Activated CD4-positive, alpha-beta T cell treated with anti-CD3 and anti-CD28 coated beads, Interleukin-2, amount 50 U/mL, for 48 hours (primary cell): ENCODE measurements at places on chromosomes 7 and 10.
A peak's percentile ranks its signal among the peaks of the same experiment; 100 is the strongest.

DNA sequence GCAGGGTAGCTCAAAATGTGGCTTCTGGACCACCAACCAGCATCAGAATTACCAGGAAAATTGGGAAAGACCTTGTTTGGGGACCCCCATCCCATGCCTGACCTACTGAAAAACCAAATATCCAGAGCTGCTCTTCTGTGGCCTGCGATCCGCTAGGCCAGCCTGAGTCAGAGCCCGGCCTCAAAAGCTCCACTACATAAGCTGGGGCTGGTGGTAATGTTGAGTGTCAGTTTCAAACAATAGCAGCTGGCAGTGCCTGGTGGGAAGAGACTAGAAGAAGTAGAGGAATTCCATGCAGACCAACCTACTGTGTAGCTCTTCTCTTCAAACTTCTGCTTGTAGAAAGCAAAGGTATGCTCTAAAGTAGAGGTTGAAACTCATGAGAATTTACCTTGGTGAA lies 52.0 kb downstream of the KLRG2 start:
- no peak for DNase-seq

GRCh38 chr7:108102671-108103312 lies 27.4 kb downstream of the LAMB4 start:
- DNase-seq, result no peak

- peak; percentile 30 for DNase-seq
These were observed 106.3 kb downstream of the ATXN7L1 start for GRCh38 chr7:105769901-105770628.

GRCh38 chr7:132394283-132395198 lies 181.7 kb downstream of the PLXNA4 start:
- DNase-seq, result no peak

DNA sequence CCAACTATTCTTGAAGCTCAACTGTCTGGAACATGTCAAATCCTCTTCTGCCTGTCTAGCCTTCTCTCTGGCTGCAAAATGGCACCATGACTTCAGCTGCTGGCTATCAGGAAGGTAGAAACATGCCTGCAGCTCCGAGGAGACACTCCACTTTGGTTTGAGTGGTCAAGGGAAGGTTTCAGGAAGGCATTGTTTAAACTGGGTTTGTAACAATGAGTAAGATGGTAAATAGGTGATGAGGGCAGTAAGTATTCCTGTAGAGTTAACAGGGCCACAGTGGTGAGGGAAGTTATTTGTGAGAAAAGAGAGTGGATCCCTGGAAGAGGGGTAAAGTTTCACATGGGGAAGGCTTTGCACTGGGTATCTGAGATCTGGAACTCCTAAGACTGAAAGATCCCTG lies 231.5 kb downstream of the ABCA13 start:
- DNase-seq, result no peak

- peak; percentile 26 for DNase-seq
These were observed 441 bp downstream of the FZD8 start for GRCh38 chr10:35641676-35642034.

DNA sequence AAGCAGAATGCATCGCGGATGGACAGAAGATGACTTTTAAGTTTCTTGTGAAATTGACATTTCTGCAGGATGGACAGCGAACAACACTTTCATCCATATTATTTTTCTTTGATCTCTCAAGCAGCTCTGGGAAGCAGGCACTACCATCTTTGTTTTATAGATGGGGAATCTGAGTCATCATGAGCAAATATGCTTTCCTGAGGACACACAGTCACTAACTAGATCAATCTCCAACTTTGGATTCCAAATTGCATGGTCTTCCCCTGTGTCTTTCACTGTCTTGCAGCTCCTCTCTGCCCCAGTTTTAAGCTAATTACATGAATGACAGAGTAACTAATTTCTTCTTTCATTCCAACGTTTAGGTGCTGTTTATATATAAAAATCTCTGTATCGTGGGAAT lies 201.5 kb downstream of the ADAM12 start:
- no peak for DNase-seq

GRCh38 chr10:55466806-55467504 lies 665.9 kb upstream of the PCDH15 start:
- DNase-seq, result no peak

GRCh38 chr7:149791-150636 lies 42.4 kb upstream of the FAM20C start:
- DNase-seq, result peak; percentile 41

DNA sequence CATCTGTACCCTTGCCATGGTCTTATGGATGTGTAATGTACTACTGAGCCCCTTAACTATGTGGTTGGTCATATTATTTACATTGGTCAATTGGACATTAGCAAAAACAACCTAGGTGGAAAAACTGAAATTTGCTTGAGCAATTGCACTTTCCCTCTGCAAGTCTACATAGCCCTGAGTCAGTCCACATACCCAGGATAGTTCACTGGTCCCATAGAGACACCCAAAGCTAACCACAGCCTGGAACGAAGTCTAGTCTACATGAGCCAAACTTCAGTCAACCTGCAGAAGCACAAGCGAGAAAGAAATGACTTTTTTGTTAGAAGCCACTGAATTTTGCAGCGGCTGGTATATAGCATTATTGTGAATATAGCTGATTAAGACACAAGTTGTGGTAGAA lies 37.6 kb upstream of the COL1A2 start:
- DNase-seq, result no peak

DNA sequence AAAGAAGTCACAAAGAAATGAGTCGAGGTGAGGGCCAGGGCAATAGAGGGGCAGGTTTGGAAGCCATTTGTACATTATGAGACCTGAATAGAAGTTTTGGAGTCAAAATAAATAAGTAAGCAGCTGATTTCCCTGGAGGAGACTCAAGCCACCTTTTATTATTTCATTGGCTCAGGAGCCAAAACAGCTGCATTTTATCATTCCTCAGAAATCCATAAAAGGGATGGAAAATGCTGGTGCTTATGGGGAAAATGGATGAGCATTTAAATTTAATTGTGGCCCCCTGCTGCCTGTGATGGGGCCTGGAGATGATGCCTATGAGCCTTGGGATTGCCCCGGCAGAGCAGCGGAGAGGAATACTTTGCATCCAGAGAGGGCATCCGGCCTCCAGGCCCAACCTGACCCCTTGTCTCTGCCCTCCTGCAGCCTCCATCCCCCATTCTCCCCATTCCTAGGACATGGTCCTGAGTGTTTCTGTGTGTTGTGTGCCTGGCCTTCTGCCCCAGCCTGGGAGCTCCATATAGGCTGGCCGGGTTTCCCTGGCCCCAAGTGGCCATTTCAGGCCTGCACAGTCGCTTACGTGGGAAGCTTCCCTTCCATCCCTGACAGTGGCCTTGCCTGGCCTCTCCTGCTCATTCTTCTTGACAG lies 296.8 kb upstream of the ZMIZ1 start:
- DNase-seq, result no peak

DNA sequence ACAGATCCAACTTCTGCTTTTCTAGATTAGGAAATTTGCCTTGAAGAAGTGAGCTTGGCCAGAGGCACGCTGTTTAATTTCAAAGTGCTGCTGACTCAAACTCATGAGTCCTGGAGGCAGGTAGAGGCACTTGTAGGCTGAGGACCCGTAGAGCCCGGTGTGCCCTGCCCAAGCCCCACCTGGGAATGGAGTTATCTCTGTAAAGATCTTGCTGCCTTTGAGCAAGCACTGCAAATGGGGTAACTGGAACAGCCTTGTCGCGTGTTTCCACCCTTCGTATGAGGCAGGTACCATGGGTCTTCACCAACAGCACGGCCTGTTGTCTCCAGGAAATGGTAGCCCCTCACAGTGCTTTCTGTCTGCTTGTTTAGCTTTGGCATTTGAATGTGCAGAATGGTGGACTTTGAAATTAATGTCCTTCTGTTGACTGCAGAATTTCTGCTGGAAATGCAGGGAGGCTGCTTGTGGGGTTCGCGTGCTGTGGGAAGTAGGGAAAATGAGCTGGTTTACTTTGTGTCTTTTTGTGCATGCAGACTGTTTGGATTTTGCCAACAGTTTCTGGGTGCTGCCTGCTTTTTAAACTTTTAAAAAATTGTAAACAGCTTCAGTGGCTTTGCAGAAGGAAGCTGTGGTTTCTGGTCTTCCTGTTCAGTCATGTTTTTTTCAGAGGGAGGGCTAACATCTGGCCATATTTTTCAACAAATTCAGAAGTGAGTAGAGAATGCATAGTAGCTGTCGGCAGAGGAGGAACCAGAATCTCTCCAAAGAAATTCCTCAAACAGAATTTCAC lies 27.2 kb downstream of the CCM2 start:
- DNase-seq, result no peak

DNA sequence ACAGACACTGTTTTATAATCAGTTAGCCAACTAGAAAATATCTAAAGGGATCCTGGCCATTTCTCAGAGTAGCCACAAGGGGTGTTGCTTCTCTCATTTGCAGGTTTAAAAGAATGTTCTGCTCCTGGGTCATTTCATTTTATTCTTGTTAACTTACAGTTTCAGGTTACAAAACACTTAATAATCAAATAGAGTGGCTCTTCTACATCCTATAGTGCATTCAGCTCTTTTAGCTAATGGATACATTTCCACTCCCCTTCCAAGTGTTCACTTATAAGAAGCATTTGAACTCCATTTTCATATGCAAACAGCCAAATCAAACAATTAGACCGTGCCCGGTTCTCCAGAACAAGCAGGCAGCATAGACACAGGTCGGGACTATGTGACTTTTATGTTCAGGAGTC lies 117.5 kb downstream of the TRIL start:
- no peak for DNase-seq

DNA sequence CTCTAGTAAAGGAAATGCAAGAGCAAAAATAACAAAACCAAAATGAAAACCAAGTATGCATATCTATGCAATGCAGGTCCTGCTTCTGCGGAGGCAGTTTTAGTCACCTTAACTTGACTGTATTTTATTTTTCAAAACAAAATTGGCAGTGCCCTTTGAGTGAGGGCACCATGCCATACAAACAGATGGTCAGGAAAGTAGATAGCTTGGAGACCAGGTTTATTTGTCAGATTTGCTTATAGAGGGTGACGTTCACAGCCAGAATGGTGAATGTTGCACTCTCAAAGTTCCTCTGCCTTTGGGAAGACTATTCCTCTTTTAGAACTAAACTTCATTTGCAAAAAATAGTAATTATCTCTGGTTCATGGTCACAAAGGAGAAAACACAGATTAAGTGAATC lies 801.9 kb downstream of the ANKRD7 start:
- DNase-seq, result no peak

- no peak for DNase-seq
These were observed 590.4 kb upstream of the PFKP start for GRCh38 chr10:2476812-2477553.

- DNase-seq, result no peak
These were observed 138.9 kb upstream of the PTN start for GRCh38 chr7:137482466-137482865.

- DNase-seq, result no peak
These were observed 503.0 kb downstream of the KIF20B start for GRCh38 chr10:90204131-90204955.

DNA sequence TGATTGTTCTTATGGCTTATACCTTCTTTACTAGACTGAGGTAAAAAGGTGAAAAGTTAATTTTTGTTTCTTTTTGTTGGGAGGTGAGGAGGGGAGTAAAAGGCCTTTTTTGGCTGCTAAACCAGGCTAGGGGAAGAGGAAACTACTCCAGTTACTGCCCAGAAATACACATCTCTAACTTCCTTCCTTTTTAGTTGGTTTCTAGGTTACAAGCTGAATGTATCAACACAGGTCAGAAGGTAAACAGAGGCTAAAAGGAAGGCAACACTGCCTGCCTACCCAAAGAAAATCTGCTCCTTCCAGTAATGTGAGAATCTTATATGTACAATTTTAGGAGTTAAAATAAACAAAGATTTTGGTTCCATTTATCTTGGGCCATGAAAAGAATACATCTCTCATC lies 140.4 kb downstream of the NRBF2 start:
- no peak for DNase-seq

GRCh38 chr10:89269433-89270152 lies 18.0 kb upstream of the LIPA start:
- no peak for DNase-seq

DNA sequence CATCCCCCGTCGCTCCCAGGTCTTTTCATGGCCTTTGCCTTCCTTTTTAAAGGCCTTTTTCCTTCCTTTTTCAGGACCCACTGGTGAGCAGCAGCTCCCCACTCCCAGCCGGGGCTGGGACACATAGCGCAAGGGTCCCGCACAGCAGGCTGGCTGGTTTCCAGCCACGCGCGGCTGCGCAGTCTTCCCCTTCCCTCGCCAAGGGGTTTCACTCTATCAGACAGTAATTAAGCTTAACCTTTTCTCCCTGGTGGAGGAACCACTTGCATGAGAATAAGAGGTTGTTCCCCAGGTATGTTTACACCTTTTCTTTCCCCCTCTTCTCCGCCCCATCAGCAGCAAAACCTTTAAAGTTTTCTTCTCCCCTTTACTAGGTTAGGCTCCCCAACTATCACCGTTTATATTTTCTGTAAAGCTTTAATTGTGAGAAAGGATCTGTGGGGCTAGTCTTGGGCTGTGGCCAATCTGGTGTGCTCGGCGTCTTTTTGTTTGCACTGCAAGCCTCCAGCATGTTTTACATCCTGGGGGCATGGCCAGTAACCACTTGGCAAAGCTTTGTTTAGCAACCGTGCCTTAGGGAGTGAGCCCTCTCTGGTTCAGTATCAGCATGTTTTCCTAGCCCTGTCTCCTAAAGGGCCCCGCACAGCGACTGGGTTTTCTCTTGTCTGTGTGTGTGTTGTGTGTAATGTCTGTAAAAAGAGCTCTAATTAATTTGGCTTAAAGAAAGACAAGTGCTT lies 219.6 kb downstream of the PHF14 start:
- no peak for DNase-seq

DNA sequence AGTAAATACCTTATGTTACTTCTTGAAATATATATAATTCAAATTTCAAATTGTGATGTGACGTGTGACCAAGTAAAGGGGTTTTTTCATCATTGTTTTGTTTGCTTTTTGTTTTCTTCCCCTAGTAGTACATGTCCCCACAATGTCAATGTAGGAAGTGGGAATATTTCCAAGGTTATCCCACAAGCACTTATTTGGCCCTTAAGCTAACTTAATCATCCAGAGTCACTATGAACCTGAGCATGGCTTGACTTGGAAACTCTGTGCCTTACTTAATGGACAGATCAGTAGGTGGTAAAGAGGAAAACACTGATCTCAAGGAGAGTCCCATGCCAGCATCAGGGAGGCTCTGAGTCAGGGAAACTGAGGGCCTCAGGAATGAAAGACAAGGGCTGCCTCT lies 569.3 kb upstream of the IGFBP3 start:
- DNase-seq, result no peak

- peak; percentile 36 for DNase-seq
These were observed 48.5 kb upstream of the SLC29A3 start for GRCh38 chr10:71270301-71271220.
